ENCODE measurements at places on chromosomes 1 and 21.

DNA sequence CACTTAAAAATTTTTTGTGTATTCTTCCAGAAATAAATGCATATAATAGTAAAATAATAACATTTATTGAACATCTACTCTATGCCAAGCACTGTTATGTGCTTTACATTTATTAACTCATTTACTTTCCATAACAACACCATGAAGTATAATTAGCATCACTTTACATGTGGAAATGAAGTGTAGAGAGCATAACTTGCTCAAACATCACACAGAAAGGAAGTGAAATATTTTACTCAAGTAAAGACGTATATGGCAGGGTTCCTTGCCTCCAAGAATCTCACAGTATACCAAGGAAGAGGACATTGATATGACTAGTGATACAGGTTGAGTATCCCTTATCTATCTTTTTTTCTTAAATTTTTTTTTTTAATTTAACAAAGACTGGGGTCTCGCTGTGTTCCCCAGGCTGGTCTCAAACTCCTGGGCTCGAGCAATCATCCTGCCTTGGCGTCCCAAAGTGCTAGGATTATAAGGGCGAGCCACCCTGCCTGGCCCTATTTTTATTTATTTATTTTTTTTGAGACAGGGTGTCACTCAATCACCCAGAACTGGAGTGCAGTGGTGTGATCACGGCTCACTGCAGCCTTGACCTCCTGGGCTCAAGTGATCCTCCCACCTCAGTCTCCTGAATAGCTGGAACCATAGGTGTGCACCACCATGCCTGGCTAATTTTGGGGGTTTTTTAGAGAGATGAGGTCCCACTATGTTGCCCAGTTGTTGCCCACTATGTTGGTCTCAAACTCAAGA, 7.7 kb upstream of the CLIC4 start:
- DNase-seq = no peak

GRCh38 chr1:22334860-22335550, 116.6 kb upstream of the ZBTB40 start:
- DNase-seq = no peak

- DNase-seq = no peak
These were observed 677 bp upstream of the BCL10 start for GRCh38 chr1:85276978-85277639.

DNA sequence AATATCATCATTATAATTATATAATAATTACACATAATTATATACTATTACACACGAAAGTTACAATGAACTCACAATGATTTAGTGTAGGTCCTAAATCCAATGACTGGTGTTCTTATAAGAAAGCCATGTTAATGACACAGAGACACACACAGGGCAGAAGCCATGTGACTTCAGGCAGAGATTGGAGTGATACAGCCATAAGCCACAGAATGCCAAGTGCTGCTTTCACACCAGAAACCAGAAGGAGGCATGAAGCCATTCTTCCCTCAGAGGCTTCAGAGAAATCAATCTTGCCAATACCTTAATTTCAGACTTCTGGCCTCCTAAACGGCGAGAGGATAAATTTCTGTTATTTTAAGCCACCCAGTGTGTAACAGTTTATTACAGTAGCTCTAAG, 147.4 kb upstream of the KRTAP19-8 start:
- DNase-seq = no peak

- DNase-seq = no peak
These were observed 2.0 kb downstream of the PBX1 start for GRCh38 chr1:164561007-164561406.

GRCh38 chr1:121458291-121459048, 273.7 kb downstream of the SRGAP2C start:
- no peak for DNase-seq

GRCh38 chr1:116324411-116324810, 48.6 kb upstream of the ATP1A1 start:
- no peak for DNase-seq

Measured in activated CD4-positive, alpha-beta T cell treated with anti-CD3 and anti-CD28 coated beads, Interleukin-2, amount 50 U/mL, for 48 hours (primary cell).